Germinal center (tissue), 1 donor: ENCODE measurements at places on chromosomes 6 and 20.

GRCh38 chr20:48056218-48056617 is 270.9 kb upstream of the SULF2 start:
- DNase-seq: no peak

DNA sequence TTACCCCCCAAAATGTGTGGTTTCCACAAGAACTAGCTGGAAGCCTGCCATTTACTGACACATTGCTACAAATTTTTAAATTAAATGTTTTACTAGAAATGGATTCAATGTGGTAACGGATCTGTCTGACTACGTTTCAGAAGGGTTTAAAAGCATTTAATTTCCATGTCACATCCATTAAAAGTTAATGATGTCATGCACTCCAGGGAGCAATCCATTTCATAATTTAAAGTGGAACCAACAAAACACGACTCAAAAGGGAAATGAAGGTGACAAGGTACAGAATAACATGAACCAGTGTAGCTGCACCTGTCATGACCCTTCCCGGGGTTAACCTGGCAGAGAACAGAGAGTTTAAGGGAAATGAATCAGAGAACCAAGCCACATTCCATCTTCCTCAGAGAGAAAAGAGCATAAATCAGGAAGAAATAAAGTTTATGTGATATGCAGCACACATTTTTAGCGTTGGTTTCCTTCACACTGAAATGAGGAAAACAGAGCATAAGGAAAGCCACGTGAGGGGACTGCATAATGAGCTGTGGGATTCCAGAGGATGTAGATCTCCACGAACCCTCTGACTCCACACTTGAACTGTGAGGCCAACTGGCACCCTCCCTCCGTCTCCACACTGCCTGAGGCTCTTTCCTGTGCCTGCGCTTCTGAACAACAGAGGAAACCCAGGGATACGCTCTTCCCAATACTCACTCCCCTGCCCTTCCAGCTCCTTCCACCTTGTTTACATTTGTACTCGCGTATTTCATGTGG is 170.3 kb upstream of the AHI1 start:
- no peak for DNase-seq

DNA sequence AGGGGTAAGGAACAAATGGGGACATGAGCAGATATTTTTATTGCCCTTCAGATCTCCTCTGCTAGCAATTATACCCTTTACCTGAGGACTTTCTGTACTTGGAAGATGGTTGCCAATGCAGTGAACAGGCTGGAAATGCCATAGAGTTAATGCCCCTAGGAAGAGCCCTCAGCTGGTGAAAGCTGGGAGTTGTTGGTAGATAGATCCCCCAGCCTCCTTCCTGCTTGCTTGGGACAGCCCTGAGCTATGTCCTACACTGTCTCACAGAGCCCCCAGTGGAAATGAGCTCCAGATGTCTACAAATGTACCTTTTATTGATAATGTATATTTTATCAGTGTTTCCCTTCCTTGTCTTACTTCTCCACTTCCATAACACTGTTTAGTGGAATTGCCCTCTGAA is 87.6 kb upstream of the PAK5 start:
- DNase-seq: no peak

DNA sequence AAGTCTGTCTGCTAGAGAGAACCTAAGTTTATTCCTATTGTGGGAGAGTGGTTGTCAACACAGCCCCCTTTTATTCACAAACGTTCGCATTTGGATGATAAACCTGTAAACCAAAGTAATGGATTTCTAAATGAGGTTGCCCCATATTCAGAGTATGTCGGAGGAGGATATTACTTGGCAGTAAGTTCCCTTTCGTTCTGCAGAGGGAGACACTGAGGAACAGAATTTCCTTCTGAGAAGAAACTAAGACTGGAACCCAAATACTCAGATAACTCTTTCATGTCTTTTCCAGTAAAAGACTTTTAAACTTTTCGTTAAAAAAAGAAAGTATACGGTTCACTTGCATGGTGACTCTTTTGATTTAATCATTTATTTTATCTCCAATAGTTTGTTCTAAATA is 754.6 kb upstream of the MMS22L start:
- no peak for DNase-seq

DNA sequence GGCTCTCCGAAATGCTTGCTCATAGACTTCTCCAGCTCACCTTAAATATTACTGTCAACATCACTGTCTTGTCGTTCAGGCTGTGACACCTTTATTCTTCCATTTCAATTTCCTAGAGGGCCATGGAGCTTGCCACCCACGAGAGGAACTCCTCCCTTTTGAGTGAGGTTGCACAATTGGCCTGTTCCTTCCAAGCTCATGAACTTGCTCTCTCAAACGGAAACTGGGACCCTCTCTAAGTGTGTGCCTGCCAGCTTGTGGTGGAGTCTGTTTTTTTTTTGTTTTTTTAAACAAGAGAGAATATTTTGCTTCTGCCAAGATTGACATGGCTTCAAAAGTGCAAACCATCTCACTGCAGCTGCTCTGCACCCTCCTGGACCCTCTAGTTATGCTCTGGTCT is 19.3 kb upstream of the IYD start:
- no peak for DNase-seq

DNA sequence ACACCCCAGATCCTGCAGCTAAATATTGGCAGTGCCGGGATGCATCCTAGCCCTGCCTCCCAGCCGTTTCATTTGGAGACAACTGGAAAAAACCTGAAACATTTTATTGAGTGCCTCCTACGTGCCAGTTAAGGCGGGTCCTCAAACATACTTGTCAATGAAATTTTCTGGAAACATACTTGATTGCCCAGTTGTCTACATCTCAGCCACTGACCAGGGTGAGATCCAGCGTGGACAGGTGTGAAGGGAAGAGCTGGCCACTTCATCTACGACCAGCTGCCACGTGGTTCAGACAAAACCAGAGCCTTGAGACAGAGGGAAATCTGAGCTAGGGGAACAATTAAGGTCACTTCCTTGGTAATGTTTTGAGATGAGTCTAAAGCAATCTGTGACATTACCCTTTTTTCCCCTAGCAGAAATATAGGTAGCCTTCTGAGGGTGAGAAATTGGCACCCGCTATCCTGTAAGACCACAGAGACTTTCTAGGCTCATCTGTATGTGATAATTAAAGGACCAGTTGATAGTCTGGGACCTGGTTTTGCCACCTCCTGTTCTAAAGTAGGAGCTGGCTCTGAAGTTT is 116.3 kb upstream of the MTHFD1L start:
- DNase-seq: no peak

- DNase-seq: no peak
Measured at GRCh38 chr20:45174434-45175364, at the start of gene PI3. PI3 (plus strand) TSS chr20:45174902; CDS start chr20:45174923, 21 bp downstream.

DNA sequence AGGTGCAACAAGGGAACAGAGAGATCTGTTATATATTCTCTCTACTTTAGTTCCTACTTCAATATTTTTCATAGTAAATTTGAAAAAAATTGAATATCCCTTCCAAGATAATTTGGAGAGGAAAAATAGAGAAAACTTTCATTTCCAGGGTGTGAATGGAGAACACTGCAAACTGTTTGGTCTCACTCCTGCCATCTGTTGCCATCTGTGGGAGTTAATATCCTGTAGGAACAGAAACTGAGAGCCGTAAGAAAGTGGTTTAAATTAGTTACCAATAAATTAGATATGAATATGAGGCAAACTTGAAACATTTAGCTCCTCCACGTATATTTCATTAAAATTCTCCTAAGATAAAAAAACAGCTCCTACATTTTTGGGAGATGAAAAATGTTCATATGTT is 4.2 kb downstream of the ZNF337 start:
- DNase-seq: no peak

DNA sequence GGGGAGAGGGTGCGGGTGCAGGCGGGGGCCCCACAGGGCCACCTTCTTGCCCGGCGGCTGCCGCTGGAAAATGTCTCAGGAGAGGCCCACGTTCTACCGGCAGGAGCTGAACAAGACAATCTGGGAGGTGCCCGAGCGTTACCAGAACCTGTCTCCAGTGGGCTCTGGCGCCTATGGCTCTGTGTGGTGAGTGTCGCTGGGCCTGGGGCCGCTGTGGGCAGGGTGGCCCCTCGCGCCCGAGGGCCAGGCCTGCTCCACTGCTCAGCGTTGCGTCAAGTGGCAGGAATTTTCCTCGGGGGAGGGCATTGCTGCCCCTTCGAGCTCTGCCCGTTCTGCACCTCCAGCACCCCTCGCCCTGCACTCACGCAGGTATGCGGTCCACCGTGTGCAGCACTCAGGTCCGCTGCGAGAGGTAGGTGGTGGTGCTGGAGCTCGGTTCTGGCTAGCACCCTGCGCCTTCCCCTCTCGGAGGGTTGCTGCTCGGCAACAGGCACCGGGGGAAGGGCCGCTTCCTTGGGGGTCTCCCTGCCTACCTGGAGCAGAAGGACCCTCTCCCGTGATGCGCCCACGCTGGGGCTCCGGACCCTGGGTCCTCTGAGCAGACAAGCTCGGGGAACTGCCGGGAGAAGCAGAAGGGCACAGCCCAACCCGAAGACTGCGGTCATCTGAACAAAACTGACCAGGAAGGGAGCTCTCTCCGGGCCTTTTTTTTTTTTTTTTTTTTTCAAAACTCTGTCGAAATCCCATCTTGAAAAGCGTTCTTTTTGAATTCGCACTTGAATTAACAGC is 674 bp downstream of the MAPK14 start:
- DNase-seq: peak; percentile 33

DNA sequence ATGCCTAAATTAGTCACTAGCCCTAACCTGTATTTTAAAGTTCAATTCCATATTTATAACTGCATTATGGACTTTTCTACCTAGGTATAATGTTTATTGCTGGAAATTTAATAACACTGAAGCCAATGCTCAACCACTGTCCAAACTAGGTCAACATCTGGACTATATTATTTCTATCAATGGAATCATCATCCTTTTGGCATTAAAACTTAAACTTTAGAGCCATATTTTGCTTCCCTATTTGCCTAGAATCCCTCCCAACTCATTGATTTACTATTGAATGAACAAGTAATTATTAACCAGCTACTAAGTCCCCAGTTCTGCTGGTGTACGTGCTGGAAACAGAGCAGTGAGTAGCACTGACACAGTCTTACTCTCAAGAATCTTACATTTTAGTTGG is 291.7 kb upstream of the SPTLC3 start:
- no peak for DNase-seq

DNA sequence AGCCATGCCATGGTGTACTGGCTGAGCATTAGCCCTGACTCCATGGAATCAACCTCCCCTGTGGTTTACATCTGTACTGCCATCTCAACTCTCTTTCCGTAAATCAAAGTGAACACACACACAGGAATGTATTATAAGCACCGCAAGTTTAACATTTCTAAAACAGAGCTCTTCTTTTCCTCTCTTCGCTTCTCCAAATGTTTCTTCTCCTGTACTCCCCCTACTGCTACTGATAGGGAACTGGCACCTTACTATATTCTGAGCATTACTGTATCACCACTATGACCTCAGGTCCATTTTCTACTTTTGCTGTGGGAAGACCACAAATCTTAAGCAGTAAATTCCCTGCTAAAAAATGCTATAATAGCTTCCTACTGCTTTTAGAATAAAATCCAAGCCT is 101.2 kb downstream of the NUS1 start:
- DNase-seq: no peak

DNA sequence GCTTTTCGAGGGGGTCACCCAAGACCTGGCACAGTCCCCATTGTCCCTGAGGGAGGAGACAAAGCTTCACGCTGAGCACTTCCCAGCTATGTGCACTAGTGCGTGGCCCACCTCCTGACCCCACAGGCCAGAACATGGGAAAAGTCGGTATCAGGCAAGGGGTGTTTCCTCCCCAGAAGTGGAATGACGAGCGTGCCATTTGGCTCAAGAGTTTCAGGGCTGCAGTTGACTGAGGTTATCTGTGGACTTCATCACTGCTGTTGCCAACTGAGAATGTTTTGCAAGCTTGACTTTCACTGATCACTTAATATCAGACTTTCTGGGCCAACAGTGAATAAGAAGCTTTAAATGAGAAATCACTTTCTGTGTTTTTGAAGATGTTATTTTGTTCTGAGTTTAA is 137.0 kb upstream of the AFDN start:
- DNase-seq: no peak

DNA sequence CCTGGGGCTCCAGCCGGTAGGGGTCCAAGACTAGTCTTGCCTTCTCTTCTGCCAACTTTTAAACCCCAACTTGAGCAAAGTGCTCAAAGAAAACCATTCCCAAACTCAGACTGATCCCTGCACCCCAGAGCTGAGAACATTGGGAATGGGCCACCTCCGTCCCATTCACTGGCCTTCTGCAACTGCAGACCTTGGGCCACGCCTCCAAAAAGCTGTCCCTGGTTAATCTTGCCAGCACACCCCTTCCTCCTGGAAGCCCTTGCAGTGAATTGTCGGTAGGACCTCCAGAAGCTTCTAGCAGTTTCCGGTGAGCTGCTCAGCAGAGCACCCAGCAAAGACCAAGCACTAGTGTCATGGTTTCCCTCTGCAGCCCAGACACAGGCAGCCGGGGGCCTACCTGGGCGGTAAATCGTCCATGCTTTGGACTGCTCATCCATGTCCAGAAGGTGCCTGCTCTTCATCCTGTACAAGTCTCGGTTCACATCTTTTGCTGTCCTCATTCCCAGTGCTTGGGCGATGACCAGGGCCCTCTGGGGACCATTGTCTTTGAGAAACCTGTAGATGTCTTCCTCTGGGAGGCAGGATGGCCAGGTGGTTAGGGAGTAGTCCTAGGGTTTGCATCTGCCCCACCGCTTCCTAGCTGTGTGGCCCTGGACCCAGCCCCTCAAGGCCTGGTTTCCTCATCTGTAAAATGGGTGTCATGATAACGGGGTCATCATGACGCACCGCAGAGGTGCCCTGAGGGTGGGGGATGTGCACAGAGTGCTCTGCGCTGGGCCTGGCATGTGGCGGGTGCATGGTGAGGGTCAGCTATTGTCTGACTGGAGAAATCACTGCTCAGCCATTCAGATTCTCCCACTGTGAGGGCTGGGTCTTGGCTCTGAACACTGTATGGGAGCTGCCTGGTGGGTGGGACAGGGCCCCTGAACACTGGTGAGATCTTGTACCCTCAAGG is 5.5 kb downstream of the ZBP1 start:
- DNase-seq: no peak

GRCh38 chr6:28953039-28953584 is 29.3 kb upstream of the TRIM27 start:
- DNase-seq: peak; percentile 37

DNA sequence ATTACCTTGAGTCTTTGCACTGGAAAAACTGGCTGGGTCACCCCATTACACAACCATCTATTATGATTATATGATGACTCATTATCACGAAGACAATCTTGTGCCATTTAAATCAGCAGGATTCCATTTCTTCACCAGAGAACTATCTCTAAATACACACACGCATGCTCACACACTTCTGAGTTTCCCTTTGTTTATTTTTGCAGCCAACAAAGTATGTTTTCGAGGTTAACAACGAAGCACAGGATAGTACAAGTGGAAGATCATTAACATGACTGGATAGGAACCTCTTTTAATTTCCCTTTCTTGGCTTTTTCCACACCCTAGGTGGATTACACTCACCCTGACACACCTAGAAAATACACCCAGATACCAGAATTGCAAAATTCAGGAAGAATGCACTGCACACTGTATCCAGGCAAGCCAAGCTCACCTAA is 18.9 kb downstream of the PERP start:
- no peak for DNase-seq

DNA sequence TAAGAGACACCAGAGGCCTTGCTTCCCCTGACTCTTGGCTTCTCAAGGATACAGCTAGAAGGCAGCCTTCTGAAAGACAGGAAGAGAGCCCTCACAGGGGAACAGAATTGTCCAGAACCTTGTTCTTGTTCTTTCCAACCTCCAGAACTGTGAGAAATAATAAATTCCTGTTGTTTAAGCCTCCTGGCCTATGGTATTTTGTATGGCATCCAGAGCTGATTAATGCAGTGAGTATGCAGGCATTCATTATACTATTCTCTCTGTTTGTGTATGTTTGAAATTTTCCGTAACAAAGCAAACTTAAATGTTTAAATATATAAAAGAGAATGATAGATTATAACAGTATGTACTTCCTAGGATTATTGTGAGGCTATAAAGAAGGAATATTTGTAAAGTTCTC is 903.4 kb upstream of the FLRT3 start:
- DNase-seq: no peak
